ENCODE measurements at places on chromosomes 7 and 10.
A peak's percentile ranks its signal among the peaks of the same experiment; 100 is the strongest.

DNA sequence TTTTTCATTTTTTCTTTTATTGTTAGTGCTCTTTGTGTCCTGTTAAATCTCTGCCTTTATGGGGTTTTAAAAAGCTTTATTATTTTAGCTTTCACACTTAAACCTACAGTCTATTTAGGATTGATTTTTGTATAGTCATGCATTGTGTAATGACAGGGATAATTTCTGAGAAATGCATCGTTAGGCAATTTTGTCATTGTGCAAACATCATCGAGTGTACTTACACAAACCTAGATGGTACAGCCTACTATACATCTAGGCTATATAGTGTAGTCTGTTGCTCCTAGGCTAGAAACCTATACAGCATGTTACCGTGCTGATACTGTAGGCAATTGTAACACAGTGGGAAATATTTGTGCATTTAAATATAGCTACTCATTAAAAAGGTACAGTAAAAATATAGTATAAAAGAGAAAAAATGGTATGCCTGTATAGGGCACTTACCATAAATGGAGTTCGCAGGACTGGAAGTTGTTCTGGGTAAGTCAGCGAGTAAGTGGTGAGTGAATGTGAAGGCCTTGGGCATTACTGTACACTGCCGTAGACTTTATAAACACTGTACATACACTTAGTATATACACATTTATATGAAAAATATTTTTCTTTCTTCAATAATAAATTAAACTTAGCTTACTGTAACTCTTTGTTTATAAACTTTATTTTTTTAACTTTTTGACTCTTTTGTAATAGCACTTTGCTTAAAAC, 16.0 kb downstream of the UBE2D1 start:
- DNase-seq, result no peak

DNA sequence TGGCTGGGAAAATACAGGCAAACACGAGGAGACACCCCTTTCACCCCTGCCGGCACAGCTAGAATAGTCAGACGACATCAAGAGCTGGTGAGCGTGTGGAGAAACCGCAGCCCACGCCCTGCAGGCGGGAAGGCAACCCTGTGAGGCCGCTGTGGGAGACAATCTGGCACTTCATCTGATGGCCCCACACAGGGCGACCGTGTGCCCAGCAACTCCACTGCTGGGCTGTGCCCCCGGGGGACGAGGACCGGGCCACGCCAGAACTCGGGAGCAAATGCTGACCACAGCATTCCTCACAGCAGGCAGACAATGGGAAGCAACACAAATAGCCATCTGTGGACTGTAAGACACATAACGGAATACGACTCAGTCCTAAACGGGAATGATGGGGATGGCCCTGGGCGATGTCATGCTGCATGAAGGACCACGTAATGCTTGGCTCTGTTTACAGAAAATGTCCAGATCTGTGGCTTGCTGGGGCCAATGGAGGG, 58.9 kb downstream of the CFAP46 start:
- no peak for DNase-seq

GRCh38 chr10:84298057-84298456, 30.3 kb upstream of the CCSER2 start:
- DNase-seq, result no peak

DNA sequence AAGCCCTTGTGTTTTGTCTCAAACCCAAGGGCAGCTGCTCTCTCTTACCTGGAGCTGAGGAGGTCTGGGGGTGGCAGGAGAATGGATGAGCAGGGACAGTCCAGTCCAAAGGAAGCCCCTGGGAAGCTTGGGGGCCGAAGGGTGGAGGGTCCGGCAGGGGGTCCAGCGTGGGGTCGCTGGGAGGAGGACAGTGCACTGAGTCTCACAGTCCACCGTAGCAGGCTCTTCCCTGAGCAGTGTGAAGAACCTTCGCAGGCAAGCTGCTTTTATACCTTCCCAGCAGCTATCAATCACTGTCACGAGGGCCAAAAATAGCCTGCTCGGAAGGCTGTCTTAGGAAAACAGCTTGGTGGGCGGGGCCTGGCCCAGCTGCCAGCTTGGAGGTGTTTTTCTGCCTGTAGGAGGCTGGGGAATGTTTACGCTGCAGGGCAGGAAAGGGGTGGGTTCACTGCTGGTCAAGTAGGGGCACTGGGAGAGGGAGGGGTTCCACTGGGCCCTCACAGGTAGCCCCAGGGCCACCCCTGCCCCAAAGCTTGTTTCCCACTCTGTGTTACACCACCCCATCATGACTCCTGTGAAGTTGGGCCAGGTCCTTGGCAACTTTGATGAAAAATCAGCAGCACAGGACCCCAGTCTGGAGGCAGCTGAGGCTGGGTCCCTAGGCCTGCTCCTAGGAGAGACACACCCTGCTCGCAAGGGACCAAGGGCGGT, at the start of gene DEPP1:
Gene DEPP1 (minus strand): TSS at position 240 of the 711 bp plus-strand sequence. CDS start 779 bp downstream, outside the sequence.
- peak; percentile 98 for DNase-seq

DNA sequence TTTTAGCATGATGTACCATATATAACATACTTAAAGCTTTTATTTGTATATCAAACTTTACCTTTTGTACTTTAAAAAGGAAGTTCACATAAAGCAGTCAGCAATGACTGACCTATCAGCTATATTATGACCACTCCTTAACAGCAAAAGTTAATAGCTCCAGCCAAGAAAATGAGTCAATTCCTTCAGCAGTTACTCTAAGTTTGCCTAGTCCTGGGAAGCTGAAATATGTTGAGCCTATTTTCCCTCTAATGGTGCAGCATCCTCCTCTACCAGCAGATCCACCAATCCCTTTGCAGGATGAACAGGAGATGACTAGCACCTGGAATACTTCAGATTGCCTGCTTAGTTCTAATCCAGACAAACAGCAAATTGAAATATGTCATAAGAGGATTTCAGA, 64.2 kb downstream of the CUL2 start:
- no peak for DNase-seq

DNA sequence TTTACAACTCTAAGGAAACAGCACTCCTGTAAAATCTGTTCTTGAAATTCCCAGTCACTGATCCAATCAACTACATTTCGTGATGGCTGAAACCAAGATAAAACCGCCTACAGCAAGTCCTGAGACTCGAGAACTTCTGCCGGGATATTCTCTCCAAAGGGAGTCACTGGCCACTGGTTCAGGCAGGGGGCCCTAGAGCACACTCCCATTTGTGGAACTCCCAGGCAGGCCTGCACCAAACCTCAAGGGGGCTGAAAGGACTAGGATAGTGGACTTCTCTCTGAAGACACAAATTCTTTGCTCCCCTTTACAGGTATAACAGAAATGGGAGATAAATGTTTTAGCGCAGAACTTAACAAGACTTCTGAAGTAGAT, 16.3 kb downstream of the CYTH3 start:
- no peak for DNase-seq

- DNase-seq, result no peak
Observed at GRCh38 chr7:50723888-50724287, 58.8 kb downstream of the GRB10 start.

- DNase-seq, result no peak
Observed at GRCh38 chr7:4699841-4700240, 17.7 kb downstream of the FOXK1 start.

GRCh38 chr7:30894866-30895605, 16.6 kb upstream of the AQP1 start:
- DNase-seq, result peak; percentile 32

- no peak for DNase-seq
Observed at GRCh38 chr10:121539786-121540185, 58.5 kb downstream of the FGFR2 start.

GRCh38 chr7:29063872-29064271, 82.5 kb downstream of the CPVL start:
- no peak for DNase-seq

DNA sequence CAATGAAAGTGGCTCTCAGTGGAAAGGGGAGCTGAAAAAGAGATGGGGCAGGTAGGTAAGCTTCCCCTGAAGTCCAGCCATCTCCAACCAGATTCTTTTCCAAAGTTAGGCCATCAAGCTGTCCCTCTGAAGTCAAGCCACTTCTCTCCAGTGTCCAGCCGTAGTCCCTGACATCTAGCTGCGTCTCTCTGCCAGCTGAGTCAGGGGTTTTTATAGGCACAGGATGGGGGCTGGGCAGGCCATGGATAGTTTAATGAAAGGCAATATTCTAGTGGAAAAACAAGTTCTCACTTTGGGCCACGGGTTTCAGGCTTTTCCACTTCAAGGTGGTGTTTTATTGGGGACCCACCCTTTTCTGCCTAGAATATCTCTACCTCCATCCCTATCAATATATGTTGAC, 36.8 kb downstream of the AVL9 start:
- peak; percentile 78 for DNase-seq

DNA sequence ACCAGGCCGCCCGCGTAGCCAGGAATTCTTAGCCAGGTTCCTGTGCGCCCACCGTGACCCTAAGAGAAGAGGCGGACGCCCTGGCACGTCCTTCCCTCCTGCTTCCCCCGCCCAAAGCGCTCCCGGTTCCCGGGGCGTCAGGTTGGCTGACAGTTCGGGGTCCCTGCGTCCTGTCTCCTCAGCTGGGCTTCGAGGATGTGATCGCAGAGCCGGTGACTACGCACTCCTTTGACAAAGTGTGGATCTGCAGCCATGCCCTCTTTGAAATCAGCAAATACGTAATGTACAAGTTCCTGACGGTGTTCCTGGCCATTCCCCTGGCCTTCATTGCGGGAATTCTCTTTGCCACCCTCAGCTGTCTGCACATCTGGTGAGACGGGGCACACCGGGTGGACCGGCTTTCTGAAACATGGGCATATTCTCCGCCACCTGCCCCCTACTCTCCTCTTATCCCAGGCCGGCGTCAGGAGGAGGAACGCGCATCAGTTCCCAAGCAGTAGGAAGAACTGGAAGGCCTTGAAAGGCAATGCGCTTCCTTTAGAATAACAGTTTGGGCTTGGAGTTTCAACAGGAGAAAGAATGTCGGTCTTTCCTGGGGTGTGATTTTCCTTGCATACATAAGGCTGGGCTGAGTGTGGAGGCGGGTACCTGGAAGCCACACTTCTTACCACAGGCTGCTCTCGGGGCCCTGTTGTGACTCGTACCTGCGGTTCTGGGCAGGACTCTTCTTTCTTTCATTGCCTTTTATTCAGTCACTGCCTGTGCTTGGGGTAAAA, 728 bp downstream of the CAV2 start:
- peak; percentile 52 for DNase-seq

DNA sequence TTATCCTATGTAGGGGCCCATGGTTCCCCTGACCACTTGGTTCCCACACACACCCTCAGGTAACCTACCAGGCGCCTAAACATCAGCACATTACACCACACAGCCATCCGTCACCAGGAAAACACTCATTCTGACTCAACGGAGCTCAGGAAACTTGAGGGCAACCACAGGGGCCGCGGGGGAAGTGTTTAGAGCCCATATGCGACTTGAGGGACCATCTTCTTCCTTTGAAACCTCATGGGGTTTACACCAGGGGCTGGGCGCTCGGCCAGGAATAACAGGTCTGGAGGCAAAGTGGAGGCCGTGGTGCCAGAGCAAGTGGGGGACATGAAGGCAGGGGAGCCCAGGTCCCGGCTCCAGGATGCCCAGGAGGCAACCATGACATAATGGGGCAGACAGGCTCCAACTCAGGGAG, 1.5 kb downstream of the STX1A start:
- peak; percentile 47 for DNase-seq

GRCh38 chr7:116417593-116418345, 81.8 kb upstream of the CAV2 start:
- peak; percentile 65 for DNase-seq

- no peak for DNase-seq
Observed at GRCh38 chr7:69430384-69431021, 167.8 kb upstream of the AUTS2 start.

DNA sequence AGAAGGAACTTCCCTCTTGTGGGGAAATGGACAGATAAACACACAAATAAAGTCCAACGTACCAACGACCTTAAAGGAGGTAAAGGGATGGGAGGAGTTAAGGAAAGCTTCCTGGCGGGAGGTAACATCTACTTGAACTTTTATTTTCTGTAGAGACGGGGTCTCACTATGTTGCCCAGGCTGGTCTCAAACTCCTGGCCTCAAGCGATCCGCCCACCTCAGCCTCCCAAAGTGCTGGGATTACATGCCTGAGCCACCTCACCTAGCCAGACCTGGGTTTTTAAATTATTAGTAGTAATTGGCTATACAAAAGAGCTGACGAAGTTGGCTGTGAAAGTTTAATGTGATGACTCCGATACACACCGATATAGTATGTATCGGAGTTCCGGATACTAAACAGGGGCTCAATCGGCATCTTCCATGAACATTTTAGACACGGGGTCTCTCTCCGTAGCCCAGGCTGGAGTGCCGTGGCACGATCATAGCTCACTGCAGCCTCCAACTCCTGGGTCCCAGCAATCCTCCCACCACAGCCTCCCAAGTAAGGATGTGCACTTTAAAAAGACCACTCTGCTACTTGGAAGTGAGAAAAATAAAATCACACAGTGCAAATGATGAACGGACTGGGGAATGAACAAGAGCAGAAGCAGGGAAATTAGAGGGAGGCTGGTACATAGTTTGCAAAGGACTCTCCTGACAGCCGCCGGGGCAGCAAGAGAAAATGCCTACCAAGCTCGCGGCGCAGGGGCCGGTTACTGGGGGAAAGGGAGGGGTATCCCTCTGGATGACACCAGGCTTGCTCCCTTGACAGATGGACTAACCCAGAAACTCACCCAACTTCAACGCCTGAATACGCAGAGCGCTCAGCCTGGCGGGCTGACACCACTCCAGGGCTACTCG, 1.0 kb downstream of the BCL7B start:
- DNase-seq, result peak; percentile 40

- DNase-seq, result no peak
Observed at GRCh38 chr10:122287570-122287969, 16.5 kb downstream of the BTBD16 start.

- no peak for DNase-seq
Observed at GRCh38 chr7:15972862-15973275, 286.4 kb upstream of the MEOX2 start.

GRCh38 chr7:148540041-148540738, 50.4 kb upstream of the C7orf33 start:
- DNase-seq, result no peak

GRCh38 chr10:116141855-116142254, 131.2 kb downstream of the GFRA1 start:
- DNase-seq, result no peak

DNA sequence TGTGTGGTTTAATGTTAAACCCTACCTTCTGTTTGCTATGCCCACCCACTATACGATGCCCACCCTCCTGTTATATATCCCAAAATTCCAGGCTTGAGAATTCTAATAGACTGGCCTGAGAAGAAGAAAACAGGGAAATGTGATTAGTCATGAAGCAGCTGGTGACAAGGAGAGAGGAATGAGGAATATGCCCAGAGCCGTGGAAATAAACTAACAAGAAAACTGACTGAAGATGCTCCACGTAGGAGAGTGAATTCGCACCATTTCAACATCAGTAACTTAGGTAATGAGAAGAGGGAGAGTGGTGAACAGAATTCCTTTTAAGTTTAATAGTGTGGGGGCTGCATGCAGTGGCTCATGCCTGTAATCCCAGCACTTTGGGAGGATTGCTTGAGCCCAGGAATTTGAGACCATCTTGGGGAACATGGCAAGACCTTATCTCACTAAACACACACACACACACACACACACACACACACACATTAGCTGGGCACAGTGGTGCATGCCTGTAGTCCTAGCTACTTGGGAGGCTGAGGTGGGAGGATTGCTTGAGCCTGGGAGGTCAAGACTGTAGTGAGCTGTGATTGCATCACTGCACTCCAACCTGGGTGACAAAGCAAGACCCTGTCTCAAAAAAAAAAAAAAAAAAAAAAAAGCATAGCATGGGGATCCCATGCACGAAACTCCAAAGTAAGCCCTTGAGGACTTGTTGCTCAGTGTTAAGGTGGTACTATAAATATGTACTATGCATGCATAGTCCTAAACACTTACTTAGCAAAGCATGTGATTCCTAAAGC, 16.1 kb upstream of the SYPL1 start:
- no peak for DNase-seq
